Stimulated activated CD4-positive, alpha-beta T cell treated with anti-CD3 and anti-CD28 coated beads, Interleukin-1b, Interleukin-23, amount 100 ng/mL, for 1 hour (primary cell): ENCODE measurements at places on chromosomes 5 and 9.

DNA sequence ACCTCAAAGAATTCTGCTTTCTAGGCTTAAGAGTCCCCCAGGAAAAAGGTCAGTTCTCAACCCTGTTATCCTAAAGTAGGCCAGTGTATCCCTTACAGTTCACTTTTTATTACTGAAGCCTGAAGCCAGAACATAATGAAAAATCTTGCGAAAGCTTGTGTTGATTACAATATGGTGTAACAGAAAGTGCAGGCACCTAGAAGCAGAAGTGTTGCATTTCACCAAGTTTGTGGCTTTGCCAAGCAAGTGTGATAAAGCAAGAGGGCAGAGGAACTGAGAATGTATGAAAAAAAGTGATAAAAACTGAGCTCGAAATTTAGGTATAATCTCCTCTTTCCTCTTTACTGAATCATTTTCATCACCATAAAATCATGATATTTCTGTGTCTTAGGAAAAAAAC, 26.2 kb downstream of the AGTPBP1 start:
- no peak for DNase-seq

- DNase-seq: no peak
These were observed 18.1 kb downstream of the OLFML2A start for GRCh38 chr9:124794902-124795491.

DNA sequence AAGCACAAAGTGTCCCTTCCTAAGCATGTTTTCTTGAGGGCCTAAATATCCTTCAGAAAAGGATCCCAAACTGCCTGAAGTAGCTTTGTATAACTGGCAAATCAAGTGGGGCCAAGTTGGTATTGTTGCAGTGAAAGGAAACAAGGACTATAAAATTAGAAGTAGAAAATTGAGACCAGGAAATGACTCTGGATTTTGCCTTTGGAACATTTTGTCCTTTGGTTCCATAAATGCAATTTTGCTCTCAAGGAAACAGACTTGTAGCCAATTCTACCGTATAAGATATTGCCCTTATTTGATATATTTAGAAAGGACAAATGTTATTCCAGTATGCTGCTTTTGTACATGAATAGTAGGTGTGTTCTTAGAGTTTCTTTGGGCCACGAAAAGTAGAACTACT, 34.4 kb downstream of the RABGAP1 start:
- DNase-seq: no peak

GRCh38 chr5:132136906-132137305, 63.3 kb downstream of the CSF2 start:
- DNase-seq: no peak

DNA sequence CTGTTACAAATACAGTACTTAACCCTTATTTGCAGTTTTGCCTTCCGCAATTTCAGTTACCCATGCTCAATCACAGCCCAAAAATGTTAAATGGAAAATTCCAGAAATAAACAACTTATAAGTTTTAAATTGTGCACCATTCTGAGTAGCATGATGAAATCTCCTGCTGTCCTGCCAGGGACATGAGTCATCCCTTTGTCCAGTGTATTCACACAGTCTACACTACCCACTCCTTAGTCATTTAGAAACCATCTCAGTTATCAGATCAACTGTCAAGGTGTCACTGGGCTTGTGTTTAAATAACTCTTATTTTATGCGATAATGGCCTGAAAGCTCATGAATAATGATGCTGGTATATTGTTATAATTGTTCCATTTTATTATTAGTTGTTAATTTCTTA, 95.8 kb downstream of the PLCXD3 start:
- DNase-seq: no peak

DNA sequence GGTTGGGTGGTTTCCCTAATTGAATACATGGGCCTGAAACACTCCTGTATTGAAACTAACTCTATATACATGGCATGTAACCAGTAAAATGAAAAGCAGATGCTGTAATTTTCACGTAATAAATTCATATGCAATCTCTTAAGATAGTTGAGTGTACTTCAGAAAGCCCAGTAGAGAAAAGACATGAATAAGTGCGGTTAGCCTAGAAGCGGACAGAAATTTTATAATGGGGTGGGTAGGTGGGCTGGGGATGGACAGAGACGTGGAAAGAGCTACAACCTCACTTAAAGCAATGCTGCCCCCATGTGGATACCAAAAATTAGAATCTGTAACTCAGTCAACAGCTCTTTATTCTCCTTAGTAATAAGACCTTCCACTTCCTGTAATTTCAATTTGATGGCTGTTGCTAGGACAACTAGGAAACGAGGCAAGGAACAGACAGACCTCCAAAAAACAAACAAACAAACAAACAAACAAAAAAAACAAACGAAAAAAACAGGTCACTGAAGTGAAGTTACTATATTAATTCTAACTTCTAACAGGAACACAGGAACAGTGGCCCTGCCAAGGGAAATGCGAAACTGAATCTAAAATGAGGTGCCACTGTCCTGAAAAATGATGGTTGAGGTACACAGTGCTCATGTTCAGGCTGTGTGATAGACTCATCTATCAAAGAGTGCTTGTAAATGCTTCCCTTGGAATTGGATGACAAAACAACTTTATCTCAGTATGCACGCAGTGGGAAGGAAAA, 103.4 kb upstream of the GNA14 start:
- no peak for DNase-seq

DNA sequence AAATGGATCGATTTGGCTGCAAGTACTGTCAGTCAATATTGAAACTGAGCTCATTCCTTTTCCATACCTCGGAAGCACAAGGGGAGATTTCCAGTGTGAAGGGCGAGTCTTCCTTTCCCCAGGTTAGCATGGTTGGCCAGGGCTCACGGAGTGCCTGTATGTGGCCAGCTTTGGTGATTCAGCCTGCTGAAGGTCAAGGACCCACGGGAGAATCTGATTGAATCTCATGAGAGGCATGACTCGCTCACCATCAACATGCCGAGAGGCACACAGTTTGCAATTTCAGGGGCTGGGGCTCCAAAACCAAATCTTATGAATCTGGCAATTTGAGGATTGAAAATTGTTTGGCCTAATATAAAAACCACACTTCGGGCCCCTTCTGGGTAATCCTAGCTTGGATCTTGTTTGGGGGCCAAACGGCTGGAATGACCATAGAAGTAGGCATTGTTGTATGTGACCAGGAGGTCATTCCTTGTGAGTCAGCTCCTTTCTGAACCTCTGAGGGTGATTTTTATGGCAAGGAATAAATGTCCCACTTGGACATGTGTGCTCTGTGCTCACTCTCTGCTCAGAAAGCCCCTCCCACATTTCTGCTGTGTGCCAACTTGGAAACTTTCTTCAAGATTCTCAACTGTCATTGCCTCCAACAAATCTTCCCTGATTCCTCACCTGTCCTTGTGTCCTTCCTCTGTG, 69.8 kb downstream of the DOCK2 start:
- DNase-seq: no peak
